Activated T-helper 17 cell treated with anti-CD3 and anti-CD28 coated beads, Interleukin-2, amount 50 U/mL, for 72 hours (primary cell): ENCODE measurements at places on chromosomes 5 and 9. TPM values are rescaled to one million over a fixed set of nuclear protein-coding genes. Genes with fewer than 3 reads are reported as not detected.
A peak's percentile ranks its signal among the peaks of the same experiment; 100 is the strongest.

- no peak for ATAC-seq
Observed at GRCh38 chr9:81690251-81690851, 1.0 kb upstream of the TLE1 start.

- ATAC-seq: peak; percentile 4
Observed at GRCh38 chr9:127449332-127449966, 1.8 kb downstream of the RPL12 start.

DNA sequence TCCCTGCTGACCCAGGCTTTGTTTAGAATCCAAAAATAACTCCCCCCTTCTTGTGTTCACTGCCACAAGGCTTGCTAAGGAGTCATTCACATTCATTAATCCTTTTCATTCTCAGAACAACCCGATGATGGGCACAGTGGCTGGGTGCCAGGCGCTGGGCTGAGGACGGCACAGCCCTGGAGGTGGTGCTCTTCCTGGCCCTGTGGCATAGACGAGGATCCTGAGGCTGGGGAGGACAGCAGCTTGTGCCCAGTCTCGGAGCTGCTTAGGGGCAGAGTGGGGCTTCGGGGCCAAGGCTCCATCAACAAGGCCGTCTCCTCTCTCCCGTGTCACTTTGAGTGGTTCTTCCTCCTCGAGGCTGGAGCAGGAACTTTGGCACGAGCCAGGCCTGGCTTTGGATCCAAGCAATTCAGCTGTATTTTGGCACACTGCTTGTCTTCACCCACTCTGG, 166.7 kb downstream of the TTLL11 start:
- no peak for ATAC-seq

GRCh38 chr9:34647084-34647403, 569 bp downstream of the GALT start:
- ATAC-seq: no peak

DNA sequence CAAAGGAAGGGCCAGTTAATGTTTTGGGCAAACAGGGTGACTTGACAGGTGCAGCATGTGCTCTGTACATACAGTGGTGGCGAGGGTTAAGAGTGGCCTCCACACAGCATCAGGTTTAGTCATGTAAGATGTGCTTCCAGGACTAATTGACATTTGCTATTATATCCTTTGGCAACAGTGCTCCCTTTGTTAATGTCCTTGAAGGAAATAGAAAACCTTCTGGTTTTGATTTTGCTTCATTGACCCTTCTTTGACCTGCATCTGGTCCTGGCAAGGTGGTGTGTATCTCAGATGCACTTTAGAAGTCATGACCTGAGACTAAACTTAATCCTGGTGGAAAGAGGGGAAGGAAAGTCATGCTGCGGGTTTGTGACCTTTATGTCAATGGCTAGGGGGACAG, 440.0 kb downstream of the ENC1 start:
- no peak for ATAC-seq

The UBE2QL1 gene
- not detected for total RNA-seq

DNA sequence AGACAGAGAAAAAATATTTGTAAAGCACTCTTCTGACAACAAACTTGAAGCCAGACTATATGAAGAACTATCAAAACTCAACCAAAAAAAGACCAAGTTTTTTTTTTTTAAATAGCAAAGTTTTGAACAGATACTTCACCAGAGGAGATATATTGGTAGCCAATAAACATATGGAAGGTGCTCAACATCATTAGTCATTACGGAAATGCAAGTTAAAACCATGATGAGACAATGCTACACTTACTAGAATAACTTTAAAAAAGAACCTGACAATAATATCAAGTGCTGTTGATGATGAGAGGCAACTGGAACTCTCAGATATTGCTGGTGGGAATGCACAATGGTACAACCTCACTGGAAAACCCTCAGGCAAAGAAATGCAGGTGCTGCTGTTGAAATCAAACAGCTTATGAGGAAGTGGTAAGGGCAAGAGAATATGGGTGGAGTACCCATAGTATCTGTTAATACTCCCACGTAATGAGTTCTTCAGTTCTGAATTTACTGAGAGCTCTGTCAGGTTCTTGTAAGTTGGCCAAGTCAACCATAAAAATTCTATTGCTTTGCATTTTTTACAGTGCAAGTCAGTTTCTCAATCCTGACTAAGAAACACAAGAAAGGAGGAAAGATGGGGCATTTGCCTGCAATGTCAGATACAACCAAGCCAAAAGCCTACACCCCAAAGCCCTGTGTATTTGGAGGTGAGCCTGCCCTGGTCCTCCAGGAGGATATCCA, 87.3 kb upstream of the GNAQ start:
- peak; percentile 97 for ATAC-seq

The TEX53 gene
- total RNA-seq: not detected

The SLC6A19 gene
- not detected for total RNA-seq

GRCh38 chr9:134600836-134601638, 40.6 kb upstream of the COL5A1 start:
- no peak for ATAC-seq

DNA sequence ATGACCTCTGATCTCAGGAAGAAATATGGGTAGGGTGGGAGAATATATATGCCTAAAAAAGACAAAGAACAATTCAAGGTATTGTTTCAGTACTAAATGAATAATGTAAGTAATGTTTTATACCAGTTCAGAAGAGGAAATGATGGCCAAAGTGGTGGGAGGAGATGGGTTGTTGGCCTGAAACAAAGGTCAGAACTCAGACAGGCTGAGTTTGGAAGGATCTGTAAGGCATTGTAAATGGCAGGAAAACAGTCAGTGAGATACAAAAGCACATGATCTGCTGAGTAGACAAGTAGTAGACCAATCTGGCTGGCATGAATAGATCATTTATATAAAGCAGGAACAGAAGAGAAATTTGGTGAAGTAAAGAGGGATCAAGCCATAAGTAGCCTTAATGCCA, 175.8 kb upstream of the PLCXD3 start:
- ATAC-seq: no peak

The CTXN3 gene
- total RNA-seq: not detected
